Placental epithelial cell (primary cell): ENCODE measurements at places on chromosomes 12 and 14. TPM values are rescaled to one million over a fixed set of nuclear protein-coding genes. Genes with fewer than 3 reads are reported as not detected.

ERP27 gene
- 14.1 and 41.4 TPM in 2 replicates for total RNA-seq

DDN gene
- under 0.01 and 0.22 TPM in 2 replicates for total RNA-seq

ASB2 gene
- not detected in 2 replicates for total RNA-seq

PLBD1 gene
- total RNA-seq, result 1.8 and 7.1 TPM in 2 replicates

NELL2 gene
- total RNA-seq, result 0.33 TPM in 1 of 2 replicates, not detected in the other

CLMN gene
- 53.8 and 59.4 TPM in 2 replicates for total RNA-seq

CFAP54 gene
- under 0.01 and 0.43 TPM in 2 replicates for total RNA-seq
